ENCODE measurements at places on chromosomes 6 and 20.

GRCh38 chr20:45061244-45061643, 39.7 kb downstream of the KCNS1 start:
- DNase-seq = no peak

DNA sequence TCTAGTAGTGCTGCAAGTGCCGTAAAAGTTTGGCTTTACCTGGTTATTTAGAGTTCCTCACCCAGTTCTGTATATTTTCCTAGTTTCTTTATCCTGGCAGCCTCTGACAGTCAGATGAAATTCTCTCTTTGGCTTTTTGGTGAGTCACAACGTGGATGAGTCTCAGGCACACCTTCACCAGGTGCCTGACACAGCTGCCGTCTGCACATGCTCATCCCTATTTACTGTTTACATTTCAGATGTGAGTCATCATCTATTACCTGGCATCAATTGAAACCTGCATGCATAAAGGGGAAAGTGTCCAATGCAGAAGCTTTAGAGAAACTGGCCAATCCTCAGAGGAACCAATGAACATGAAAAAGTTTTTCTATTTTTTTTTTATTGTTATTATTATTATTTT, 33.3 kb upstream of the ADGRF4 start:
- no peak for DNase-seq

DNA sequence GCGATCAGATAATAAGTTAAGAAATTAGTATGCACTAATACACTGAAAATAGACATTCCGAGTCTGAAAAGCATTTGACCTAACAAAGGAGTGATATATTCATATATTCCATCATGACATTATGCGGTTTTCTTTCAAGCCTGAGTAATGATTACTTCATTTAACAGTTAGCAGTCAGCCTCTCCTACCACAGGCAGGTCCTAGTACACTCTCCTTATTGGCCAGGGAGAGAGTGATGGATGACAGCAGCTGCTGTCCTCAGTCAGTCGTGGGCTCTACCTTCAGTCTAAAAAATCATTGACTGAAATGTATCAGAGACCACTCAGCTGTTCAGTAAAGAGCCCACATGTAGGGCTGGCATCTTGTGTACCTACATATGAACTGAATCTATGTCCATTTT, 33.2 kb upstream of the VGLL2 start:
- no peak for DNase-seq

GRCh38 chr6:87093651-87094050, 1.3 kb downstream of the CGA start:
- no peak for DNase-seq
